ENCODE measurements at places on chromosomes 11 and 22.

DNA sequence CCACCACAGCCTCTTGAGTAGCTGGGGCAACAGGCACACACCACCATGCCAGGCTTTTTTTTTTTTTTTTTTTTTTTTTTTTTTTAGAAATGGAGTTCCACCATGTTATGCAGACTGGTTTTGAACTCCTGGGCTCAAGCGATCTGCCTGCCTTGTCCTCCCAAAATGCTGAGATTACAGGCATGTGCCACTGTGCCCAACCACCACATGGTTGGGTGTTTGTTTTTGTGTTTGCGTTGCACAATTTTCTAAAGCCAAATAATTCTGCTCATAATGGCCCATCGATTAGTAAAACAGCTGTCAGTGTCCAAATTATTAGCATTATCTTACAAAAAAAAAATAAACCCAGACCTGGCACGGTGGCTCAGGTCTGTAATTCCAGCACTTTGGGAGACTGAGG is 65.8 kb downstream of the DDIAS start:
- no peak for DNase-seq

GRCh38 chr11:129348813-129349212 is 26.8 kb upstream of the BARX2 start:
- no peak for DNase-seq

DNA sequence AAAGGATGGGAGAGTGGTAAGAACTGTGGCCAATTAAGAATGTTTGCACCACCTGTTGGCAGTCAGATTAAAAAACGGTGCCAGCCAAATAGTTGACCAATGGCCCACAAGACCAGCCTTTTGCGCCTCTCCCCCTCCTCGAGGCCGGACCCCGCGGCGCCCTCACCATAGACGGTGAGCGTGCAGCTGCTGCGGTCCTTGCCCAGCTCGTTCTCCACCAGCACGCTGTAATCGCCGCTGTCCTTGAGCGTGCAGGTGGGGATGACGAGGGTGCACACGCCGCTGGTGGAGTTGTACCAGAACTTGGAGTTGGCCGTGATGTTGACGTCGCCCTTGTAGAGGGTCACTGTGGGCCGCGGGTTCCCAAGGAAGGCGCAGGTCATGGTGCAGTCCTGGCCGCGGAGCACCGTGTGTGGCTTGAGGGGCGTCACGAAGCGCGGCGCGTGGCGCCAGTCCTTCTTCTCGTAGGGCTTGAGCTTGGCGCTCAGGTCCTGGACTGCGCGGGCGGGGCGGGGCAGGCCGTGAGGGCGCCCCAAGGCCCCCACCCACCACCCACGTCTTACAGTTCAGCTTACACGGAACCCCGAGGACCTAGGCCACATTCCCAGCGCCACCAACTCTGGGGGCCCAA is 7.2 kb downstream of the TMEM86A start:
- no peak for DNase-seq

- no peak for DNase-seq
Observed at GRCh38 chr11:120590472-120590871, 78.9 kb downstream of the GRIK4 start.

- DNase-seq, result no peak
Observed at GRCh38 chr11:79182794-79183193, 258.0 kb downstream of the TENM4 start.

GRCh38 chr11:69984457-69985261 is 93.5 kb upstream of the ANO1 start:
- DNase-seq, result no peak

- DNase-seq, result no peak
Observed at GRCh38 chr11:93081694-93082093, 112.2 kb downstream of the MTNR1B start.

- DNase-seq, result no peak
Observed at GRCh38 chr11:65308281-65308891, 6.3 kb upstream of the CDC42EP2 start.

- peak; percentile 84 for DNase-seq
Observed at GRCh38 chr11:118437208-118438125, 1.2 kb downstream of the KMT2A start.

GRCh38 chr11:21142007-21142406 is 472.6 kb downstream of the NELL1 start:
- DNase-seq, result peak; percentile 30

DNA sequence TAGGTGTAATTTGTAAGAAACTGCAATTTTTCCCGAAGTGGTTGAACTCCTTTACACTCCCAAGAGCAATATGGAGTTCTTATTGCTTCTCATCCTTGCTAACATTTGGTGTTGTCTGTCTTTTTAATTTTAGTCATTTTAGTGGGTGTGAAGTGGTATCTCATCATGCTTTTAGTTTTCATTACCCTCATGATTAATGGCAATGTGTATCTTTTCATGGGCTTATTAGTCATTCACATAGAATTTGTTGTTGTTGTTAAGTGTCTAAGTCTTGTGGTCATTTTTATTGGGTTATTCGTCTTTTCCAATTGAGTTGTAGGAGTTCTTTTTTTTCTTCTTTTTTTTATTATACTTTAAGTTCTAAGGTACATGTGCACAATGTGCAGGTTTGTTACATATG is 238.3 kb upstream of the SESN3 start:
- no peak for DNase-seq

GRCh38 chr11:94521684-94522083 is 9.4 kb downstream of the C11orf97 start:
- DNase-seq, result peak; percentile 36

GRCh38 chr11:131038597-131038996 is 122.3 kb upstream of the SNX19 start:
- DNase-seq, result peak; percentile 55

DNA sequence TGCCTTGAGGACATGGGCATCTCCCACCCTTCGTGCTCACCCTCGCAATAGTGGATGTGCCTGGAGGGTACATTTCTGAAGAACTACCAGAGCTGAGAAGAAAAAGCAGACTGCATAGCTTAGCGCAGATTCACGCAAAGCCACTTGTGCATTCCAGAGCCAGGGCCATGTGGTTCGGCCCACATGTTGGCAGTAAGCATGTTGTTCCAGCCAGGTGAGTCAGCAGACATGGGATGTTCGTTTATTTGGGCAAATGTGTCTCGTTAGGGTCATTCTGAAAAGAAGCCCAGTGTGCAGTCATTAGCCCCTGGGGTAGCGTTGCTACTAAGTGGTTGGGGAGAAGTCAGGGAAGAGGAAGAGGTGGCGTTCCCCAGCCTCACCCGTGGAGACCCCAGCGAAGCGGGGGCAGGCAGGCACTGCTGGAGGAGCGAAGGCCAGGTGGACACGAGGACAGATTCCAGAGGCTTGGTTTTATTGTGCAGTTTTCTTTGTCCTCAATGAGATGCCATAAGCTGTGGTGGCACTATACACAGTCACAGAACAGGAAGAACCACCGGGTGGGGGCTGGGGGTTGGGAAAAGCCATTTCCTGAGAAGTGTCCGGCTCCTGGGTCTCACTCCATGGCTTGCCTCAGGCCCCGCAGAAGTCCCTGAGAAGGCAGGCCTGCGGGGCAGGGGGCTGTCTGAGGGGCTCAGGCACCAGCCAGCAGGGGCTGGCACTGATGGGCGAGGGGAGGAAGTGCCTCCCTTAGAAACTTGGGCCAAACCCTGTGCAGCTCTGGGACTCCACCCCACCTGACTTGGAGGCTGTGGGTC is 5.0 kb downstream of the THY1 start:
- DNase-seq, result no peak

GRCh38 chr22:38973289-38974169 is 8.6 kb upstream of the APOBEC3B start:
- DNase-seq, result peak; percentile 75

- no peak for DNase-seq
Observed at GRCh38 chr11:118033443-118033842, 43.4 kb upstream of the TMPRSS4 start.

- DNase-seq, result no peak
Observed at GRCh38 chr22:22704156-22704946, 59.9 kb downstream of the GGTLC2 start.

DNA sequence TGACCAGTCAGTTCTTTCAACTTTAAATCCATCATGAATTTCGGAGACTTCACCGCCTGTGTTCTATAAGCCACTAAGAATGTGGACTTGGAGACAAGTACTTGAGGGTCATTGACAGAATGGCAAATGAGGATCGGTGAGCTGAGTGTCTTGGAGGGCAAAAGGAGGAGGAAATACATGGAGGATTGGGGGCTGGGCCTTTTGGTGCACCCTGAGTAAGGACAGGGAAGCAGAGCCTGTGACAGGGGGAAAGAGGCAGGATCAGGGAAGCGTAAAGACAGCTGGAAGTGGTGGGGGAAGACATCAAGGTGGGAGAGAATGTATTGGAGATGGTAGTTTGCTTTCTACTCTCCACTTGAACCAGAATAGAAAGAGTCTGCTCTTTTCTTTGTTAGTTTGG is 70.4 kb upstream of the MTMR2 start:
- DNase-seq, result no peak

DNA sequence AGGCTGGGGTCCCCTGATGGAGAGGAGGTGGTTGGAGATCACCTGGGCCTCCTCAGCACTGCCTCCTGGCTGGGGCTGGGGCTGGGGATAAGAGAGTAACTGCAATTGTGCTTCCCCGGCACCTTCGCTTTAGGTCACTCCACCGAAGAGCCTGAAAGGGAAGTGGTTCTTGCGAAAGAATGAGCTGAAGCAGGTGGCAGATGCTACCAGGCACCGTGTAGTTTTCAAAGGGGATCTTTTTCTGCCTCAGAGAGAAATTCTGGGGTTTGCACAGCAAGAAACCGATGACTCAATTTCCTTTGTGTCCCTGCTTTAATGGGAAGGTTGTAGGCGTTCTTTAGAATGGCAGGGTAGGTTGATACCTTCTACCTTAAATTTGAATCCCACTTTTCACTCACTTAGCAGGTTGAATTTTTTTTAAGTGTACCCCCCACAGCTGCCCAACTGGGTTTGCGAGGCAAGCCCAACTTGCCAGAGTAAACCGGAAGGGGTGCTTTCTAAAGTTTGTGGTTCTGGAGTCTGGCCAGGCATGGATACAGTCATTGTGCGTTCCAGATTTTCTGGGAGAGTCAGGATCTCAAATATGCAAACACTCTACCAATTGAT is 5.3 kb downstream of the CD44 start:
- DNase-seq, result no peak

- DNase-seq, result no peak
Observed at GRCh38 chr11:41816396-41816795, 356.9 kb upstream of the LRRC4C start.

- no peak for DNase-seq
Observed at GRCh38 chr22:34976474-34976873, 89.5 kb upstream of the ISX start.

GRCh38 chr11:128803011-128803410 is 64.1 kb downstream of the KCNJ1 start:
- DNase-seq, result peak; percentile 87

DNA sequence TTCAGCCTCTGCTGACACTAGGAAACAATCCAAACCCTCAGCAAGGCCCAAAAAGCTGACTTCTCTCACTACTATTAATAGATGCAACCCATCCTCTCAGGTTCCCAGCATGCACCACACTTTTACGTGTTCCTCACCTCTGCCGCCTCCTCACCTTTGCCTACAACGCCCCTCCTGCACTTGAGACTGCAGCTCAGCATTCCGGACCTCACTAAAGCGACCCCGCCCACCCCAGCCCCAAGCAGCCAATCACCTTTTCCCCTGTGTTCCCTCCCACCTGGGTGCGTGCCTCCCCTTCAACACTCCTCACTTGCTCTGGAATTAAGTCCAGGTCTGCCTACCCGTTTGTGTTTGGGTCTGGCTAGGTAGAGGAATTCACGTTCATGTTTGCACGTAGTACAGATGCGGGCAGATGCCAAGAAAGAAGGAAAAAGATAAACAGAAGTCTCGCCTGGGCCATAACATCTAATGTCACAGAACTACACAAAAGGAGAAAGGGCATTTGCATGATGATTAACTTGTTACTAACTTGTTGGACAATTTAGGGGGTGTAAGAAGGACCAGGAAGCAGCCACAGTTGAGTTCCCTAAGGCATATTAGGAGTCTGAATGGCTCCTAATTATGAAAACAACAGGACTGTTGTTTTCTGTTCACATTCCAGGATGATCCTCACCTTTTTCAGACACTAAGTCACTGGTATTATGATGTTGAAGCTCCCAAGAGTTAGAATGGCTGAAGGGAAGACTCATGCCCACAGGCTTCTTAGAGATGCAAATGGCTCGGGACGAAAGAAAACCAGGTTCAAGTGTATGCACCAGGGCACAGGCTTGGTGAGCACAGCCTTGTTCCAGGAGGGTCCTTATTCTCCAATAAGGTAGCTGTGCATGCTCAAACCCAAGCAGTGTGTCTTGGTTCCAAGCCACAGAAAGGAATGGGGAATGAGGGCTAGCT is 102.2 kb downstream of the MICAL3 start:
- no peak for DNase-seq

DNA sequence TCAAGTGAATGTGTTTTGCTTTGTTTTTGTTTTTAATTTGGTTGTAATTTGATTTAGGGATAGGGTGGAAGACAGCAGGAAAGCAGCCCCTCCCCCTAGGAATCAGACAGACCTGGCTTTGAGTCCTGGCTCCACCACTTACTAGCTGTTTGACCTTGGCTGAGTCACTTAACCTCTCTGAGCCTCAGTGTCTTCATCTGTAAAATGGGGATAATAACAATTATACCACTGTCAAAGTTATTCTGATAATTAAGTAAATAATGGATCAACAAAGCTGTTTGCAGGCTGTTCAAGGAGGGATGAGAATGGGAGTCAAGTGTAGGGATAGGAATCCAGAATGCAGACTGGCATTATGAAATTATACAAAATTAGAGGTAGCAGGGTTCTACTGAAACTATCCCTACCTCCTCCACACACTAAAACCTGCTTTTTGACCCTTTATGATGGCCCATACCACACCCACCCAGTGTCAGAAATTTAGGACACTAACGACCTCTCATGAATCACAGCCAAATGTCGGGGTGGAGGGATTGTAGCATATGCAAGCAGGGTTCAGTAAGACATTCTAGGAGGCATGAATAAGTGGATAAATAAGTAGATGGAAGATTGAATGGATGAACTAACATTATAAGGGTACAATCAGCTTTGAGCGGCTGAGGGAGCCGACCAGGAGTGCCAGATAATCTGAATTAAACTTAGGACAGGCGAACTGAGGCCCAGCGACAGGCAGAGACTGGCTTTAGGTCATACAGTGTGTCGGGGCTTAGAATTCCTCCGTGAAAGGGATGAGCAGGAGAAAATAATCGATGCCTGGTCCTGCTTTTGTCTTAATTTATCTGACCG is 974 bp downstream of the ANAPC15 start:
- no peak for DNase-seq
